Mesothelial cell of epicardium (in vitro differentiated cells): ENCODE measurements at places on chromosomes 2 and 18.

- DNase-seq = no peak
These were observed 20.5 kb upstream of the ZNF236 start for GRCh38 chr18:76801567-76802505.

DNA sequence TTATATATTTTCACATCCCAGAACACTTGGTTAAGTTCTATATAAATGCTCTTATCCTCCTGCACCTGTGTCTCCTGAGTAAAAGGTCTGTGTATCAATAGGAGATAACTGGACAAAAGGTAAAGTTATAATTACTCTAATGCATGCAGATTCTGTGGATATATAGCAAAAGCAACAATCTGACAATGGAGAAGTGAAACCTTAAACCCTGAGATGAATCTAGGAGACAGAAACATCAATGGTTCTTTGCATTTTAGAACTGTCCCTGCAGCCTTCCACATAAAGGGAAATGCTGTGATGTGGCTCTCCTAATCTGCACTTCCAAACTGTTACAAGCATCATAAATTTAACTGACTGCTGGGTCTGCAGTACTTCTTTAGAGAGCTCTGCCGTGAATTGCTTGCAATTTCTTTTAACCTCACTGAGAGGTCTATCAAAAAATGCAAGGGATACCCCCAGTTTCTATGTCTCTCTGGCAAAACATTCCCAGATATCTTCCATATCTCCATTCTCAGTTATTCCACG lies 42.8 kb upstream of the FSIP2 start:
- no peak for DNase-seq

- no peak for DNase-seq
These were observed 11.5 kb downstream of the GNLY start for GRCh38 chr2:85705680-85706039.

DNA sequence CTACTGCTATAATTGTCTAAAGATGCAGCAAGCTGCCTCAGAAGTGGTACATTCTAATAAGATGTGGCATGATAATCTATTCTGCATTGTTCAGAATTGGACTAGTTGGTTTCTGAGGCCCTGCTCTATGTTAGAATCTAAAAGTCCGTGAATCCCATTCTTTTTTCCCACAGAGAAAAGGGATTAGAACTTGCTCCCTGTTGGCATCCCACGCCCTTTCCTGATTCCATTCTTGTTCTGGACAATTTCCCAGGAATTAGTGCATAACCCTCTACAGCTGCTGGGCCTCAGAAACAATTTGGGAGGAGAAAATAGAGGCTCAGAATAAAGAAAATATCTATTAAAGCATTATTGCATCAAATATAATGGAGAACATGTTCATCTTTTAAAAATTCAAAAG lies 282.7 kb downstream of the NRXN1 start:
- no peak for DNase-seq

- DNase-seq = no peak
These were observed 189.7 kb downstream of the TWIST2 start for GRCh38 chr2:239037559-239037910.

DNA sequence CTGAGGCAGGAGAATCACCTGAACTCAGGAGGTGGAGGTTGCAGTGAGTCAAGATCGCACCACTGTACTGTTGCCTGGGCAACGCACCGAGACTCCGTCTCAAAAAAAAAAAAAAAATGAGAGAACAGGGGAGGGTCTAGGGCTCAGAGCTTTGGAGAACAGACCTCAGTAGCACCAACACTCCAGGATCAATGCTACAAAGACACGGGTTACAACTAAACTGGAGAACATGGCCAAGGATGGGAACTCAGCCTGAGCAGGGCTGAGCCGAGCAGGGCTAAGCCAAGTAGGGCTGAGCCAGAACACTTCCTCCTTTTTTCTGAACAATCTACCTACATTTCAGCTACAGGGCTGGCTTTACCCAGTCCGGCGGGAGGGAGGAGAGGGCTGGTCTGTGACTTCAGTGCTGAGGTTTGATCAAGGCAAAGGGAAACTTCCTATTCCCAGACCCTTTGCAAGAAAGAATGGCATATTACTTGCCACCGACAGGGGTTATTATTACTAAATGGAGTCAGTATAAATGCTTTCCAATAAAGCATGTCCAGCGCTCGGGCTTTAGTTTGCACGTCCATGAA lies 2.9 kb upstream of the CASP8 start:
- DNase-seq = no peak

DNA sequence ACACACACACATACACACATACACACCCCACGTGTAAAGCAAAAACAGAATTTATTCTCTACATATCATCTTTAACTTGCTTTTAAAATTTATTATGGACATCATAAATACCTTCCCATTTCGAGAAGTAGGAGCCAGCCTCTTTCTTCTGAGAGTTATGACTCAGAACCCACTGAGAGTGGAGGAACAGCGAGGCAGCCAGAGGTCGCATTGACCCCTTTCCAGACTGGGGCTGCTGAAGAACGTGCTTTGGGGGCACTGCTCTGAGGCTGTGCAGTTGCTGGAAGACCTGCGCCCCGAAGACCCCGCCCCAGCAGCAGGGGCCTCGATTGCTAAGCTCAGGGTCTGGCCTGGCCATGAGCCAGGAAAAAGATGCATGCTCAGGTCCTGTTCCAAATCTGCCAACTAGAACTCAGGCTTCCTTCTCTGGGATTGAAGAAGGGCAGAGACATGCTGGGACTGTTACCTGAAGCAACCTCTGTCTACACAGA lies 133.8 kb upstream of the TWIST2 start:
- no peak for DNase-seq

- DNase-seq = no peak
These were observed 587.9 kb downstream of the NRXN1 start for GRCh38 chr2:50443868-50444630.

- no peak for DNase-seq
These were observed 38.1 kb upstream of the LCLAT1 start for GRCh38 chr2:30408961-30409387.

DNA sequence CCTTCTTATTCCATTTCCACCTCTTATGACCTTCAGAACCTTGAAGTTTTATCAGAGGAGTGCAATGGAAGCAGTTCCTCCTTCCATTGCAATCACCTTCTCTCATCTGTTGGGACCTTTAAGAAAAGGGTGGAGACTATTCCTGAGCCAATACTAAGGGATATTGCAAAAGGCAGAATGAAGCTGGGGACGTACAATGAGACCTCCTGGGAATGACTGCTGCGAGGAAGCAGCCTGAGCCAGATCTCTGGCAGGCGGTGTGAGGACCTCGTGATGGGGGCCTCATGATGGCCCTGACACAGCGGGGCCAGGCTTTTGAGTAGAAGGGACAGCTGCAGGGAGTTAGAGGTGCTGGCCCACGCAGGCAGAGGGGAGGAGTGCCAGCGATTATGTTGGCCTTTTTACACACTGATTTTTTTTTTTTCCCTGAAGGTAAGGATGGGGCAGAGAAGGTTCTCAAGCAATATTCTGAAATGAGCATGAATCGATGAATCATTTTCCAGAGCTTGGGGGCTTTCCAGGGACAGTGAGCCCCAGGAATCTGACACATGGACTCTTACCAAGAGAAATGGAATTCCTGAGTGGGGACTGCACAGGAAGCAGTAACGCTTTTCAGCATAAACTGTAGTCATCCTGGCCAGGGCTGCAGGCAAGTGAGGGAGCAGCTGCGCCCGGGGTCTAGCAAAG lies 40.0 kb upstream of the LAPTM4A start:
- no peak for DNase-seq

GRCh38 chr2:208150094-208150493 lies 4.1 kb upstream of the CRYGB start:
- no peak for DNase-seq

- no peak for DNase-seq
These were observed 58.2 kb downstream of the ICOS start for GRCh38 chr2:203994735-203995134.

- DNase-seq = no peak
These were observed 170.6 kb downstream of the DNAH6 start for GRCh38 chr2:84686783-84687476.

DNA sequence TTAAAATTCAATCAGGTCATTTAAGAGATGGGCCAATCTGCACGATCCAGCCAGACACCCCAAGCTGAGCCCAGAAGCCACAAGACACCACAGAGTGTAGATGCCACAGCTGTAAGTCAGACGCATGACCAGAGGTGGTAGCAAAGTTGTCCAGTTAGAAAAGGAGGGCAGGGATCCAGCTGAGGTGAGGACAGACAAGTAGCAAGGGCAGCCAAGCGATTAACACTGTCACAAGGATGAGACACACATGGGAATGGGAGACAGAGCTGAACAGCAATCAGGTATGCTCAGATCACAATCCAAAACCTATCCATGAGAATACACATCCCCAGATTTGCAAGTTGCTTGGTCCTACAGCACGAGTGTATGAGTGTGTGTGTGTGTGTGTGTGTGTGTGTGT lies 143.4 kb upstream of the STK17B start:
- DNase-seq = no peak

- DNase-seq = no peak
These were observed 7.1 kb upstream of the EPAS1 start for GRCh38 chr2:46290078-46290477.

DNA sequence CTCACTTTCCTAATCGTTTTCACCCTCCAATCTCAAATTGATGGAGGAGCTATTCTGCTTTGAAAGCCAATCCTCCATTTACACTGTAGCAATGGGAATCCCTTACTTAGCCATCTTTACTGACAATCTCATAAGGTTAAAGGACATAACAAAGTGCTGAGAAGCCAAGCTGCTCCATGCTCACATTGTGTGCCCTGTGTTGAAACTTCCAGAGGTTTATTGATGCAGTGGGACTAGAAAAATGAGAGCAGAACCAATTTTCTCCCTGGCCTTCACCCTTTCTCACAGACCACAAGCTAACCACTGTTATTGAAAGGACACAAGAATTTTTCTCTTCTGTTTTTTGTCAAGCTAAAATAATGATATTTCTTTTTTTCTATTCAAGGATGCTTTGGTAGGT lies 63.8 kb downstream of the CSRNP3 start:
- no peak for DNase-seq

DNA sequence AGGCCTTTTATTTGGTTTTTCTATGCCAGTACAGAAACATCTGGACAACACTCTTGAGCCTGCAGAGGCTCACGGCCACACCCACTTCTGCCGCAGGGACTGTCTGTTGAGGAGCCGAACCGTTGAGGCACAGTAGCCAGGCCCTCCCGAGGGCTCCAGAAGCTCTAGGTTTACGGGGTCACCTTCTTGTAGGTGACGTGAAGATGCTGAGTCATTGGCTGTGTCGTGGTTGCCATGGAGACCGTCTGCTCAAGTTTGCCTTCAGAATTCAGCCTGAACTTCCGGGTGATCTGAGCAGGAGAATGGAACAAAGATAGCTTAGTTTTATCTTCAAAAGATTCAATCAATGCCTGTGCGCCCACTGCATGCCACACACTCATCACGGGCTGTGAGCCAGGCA lies 25.9 kb downstream of the BOK start:
- no peak for DNase-seq

GRCh38 chr2:88049622-88050021 lies 6.0 kb downstream of the KRCC1 start:
- no peak for DNase-seq

DNA sequence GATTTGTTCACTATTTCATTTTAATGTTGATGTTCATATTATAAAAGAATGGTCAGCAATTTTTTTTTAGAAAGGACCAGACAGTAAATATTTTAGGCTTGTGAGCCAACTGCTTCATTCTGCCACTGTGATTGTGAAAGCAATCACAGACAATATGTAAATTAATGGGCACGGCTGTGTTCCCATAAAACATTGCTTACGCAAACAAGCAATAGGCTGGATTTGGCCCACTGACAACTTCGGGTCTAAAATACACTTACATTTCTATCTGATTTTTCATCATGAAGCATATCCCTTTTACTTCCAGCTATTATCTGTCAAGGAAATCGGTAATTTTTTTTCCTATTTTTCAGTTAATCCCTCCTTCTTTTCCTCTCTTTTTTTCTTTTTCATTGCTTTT lies 182.2 kb upstream of the CDH2 start:
- DNase-seq = no peak

DNA sequence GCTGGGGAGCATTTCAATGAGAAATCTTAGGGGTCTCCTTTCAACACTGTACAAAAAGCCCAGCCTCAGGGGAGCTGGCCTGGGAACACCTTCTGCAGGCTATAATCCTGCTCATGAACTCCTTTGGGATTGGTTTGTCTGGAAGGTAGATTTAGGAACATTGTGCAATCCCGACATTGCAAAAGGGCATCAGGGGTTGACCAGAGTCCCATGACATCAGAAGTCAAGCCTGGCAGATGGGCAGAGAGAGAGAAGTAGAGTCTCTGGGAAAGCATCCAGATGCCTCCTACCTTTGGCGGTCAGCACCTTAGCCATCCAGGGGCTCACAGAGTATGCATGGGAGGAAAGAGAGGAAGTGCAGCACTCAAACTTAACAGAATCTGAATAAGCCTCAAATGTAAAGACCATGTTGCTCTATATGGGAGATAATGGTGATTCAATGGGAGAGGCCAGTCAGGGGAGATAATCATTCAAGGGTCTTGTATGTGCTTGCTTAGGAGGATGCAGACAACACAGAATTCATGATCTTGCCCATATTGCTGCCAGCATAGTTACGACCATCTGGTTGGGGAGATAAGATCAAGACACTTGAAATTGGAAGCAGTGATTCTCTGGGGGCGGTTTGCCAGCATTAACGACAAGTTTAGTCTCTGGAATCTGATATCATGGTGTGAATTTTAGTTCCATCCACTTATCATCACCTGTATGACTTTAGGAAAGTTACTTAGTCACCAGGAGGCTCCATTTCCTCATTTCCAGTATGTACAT lies 58.3 kb upstream of the UPP2 start:
- DNase-seq = no peak

GRCh38 chr2:10305715-10306114 lies 3.0 kb downstream of the HPCAL1 start:
- no peak for DNase-seq

DNA sequence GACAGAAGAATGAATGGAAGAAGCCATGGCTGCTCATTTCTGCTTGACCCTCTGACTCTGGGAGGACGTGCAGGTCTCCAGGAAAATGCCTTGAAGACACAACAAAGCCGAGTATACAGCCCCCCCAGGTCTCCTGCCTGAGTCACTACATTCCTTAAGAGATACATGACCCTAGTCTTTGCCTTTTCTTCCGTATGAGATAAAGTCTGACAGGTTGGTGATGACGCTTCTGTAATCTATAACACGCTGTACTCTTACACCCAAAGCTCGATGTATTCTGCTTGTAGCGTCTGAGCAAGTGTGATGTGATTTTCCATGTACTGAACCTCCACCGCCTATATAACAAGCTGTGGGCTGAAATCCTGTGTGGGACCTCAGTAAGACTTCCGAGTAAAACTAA lies 77.3 kb downstream of the KCTD1 start:
- no peak for DNase-seq

GRCh38 chr2:192122141-192122540 lies 72.6 kb downstream of the TMEFF2 start:
- no peak for DNase-seq

GRCh38 chr2:24873619-24874018 lies 46.4 kb downstream of the ADCY3 start:
- no peak for DNase-seq

DNA sequence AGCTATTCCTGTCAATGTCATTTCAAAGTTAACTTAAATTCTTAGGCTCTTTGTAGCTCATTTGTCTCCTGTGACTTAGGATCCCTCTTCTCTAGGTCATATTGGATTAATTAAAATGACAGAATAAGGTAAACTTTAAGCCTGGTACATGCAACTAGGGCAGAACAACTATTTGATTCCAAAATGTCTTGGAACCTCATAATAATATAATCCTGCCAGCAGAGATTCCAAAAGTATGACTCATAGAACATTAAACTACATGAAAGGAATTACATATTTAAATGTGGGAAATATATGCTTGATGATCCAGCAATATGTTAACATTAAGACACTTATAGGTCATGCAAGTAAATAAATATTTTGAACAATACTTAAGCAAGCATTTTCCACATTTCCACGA lies 63.3 kb downstream of the COL3A1 start:
- no peak for DNase-seq

GRCh38 chr2:191617575-191617974 lies 60.4 kb upstream of the NABP1 start:
- no peak for DNase-seq
